ENCODE measurements at places on chromosomes 13 and 19.

DNA sequence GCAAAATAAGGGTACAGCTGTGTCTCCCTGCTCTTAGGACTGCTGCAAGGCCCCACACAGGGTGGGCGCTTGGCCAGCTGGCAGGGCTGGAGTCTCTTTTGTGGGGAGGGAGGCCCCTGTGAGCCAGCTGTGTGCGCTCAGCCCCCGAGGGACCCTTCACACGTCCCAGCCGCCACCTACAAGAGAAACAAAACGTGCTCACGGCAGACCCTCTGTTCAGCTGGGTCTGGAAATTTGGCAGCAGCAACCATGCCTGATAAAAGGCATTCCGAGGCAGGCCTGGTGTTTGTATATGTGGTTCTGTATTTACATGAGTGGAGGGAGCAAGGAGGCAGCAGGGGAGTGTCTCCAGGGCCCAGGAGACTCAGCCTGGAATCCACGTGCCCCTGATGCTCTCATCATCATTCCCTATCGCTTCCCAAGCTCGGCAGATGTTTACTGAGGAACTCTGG, 49.7 kb downstream of the CRTC1 start:
- DNase-seq = no peak

DNA sequence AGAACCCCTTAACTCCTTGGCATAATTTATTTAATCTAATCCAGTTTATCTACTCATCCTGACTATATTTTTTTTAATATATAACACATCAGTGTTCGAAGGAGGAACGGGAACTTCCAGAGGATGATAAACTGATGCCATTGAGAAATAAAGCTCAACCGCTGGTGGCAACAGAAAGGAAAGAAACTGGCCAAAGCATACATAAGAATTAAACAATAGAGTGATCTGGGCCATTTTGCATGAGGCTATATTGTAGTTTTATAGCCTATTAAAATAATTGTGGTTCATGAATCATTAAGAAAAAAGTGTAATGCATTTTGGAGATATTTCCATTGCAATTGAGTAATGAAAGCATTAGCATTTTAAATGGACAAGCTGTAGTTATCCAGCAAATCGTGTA, 94.2 kb downstream of the FRY start:
- DNase-seq = no peak

GRCh38 chr13:99614465-99614885, 113.2 kb downstream of the TM9SF2 start:
- peak; percentile 43 for DNase-seq

DNA sequence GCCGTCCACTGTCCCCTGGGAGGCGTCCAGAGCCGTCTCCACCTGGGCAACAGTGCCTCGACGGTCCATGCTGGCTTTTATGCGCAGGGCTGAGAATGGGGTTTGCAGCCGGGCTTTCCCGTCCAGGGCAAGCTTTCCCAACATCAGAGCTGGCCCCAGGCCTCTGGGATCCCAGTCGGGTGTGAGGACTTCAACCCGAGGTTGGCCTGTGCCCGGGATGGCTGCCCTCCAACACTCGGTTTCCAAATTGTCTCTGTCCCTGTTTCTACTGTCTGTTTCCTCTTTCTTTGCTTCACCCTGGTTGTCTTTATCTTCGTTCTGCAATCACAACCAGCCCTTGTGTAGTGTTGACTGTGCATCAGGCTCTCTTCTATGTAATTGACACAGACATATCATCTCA, at the start of gene IFNL4:
Gene IFNL4 (minus strand): TSS at position 51 of the 400 bp plus-strand sequence.
- no peak for DNase-seq

DNA sequence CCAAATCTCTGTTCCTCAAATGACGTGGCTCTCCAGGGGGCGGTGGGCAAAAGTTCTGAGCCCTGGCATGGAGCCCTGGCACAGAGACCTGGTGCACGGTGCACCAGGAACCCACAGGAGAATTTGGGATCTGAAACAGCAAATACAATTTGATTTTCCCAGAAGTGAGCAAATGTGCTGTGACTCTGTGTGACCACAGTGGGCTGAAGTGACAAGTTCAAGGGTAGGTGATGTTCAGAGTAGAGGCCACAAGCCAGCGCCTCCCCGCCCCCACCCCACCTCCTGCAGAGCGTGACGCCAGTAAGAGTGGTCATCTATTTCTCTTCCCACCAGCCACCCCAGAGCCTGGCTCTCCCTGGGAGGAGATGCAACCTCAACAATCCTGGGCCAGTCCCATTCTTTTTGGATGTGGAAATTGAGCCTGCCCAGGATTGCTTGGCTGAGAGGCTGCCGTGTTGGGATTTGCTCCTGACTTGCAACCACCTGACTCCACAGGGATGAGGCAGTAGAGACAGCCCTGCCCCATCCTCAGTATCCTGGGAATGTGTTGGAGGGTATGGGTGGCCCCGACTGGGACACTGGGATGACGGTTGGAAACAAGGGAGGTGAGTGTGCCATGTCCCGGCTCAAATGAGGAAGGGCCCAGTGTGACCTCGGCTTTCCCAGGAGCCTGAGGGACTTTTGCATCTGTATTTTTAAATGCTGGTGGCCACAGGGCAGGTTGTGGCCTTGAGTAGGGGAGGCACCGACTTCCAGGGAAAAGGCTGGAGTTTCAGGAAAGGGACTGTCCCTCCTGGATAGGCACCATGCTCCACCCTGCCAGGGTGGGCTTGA, 11.1 kb upstream of the BCL3 start:
- no peak for DNase-seq

DNA sequence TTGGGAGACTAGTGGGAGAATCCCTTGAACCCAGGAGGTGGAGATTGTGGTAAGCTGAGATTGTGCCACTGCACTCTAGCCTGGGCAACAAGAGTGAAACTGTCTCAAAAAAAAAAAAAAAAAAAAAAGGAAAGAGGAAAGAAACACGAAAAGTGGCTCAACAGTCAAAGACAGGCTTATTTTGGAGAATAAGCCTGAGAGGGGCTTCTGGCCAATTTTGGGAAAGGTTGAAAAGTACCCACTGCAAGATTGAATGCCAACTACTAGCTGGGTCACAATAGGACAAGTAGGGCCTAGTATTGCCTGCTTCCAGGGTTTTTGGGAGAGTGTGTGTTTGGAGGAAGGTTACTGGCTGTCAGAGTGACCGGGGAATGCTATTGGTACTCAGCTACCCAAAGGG, 17.2 kb downstream of the FBXO17 start:
- DNase-seq = no peak

DNA sequence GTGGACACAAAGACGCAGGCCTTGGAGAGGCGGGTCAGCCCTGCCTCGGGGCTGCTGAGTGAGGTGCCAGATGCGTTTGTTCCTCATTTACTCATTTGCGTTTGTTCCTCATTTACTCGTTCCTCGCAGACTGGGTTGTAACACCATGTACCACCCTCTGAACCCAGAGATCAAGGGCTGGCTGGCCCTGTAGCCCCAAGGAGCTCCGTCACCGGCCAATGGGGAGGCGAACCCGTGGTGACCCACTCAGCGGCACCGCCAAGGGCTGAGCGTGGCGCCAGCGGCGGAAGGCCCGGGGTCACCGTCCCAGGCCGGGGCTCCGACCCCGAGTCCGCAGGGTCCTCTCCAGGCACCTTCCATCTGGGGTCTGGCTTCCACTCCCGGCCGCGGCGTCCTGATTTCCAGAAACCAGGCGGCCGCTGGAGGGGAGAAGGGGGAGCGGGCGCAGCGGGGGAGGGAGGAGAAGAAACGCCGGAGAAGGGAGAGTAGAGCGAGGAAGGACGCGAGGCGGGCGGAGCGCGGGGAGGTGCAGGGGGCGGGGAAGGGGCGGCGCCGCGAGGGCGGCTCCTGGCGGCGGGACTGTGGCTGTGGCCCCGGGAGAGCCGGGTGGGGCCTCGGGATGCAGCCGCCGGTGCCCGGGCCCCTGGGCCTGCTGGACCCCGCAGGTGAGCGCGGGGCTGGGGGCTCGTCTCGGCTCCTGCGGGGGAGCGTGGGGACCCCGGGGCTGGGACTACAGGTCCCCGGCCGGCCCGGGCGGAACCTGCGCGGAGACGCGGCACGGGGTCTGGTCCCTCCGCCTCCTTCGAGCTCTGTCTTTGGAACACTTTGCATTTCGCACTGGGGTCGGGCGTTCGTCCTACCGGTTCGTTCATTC, at the start of gene TMEM255B:
Gene TMEM255B (plus strand): TSS at position 576 of the 874 bp plus-strand sequence. CDS start 44 bp downstream, at position 620.
- DNase-seq = peak; percentile 69

DNA sequence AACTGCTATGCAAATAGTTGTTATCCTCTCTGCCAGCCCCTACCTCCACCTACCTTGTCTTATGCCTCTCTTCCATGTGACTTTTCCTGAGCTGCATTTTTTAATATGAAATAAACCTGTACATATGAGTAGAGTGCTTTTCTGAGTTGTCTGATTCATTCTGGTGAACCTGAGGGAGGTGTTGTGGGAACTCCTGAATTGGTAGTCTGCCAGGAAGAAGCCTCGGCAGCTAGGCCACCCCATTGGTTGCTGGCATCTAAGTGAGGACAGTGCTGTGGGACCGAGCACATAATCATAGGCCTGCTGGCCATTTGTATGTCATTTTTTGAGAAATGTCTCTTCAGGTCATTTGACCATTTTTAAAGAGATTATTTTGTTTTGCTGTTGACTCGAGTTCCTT, 1146.8 kb downstream of the UQCRFS1 start:
- no peak for DNase-seq

DNA sequence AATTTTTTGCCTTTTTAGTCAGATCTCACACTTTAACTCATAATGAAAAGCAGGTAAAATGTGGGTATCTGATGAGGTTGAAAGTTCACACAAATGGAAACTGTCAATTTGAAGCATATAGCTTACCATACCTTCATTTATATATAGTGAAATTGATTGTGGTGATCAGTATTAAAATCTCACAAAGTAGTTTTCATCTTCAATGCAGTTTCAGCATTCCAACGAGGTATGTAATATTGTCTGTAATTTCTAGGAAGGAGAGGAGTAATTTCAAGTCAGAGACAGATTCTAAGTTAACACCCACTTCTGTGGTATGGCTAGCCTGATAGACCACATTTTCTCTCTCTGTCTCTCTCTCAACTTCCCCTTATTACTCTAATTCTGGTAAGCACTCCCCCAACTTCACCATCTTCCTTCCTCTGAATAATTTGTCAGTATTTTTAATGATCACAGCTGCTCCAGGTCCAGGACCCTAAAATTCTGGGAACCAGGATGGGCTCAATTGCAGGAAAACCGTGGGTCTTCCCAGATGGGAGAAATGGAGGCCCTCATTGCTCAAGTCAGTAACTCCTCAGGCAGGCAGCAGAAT, 455.7 kb downstream of the FGF9 start:
- no peak for DNase-seq

- no peak for DNase-seq
These were observed 6.6 kb downstream of the SSBP4 start for GRCh38 chr19:18425515-18426415.

- no peak for DNase-seq
These were observed 11.0 kb upstream of the ZNF492 start for GRCh38 chr19:22622901-22623840.

- no peak for DNase-seq
These were observed 5.7 kb upstream of the ZNF792 start for GRCh38 chr19:34969721-34970120.

GRCh38 chr13:112526146-112526853, 61.7 kb downstream of the TUBGCP3 start:
- DNase-seq = no peak

DNA sequence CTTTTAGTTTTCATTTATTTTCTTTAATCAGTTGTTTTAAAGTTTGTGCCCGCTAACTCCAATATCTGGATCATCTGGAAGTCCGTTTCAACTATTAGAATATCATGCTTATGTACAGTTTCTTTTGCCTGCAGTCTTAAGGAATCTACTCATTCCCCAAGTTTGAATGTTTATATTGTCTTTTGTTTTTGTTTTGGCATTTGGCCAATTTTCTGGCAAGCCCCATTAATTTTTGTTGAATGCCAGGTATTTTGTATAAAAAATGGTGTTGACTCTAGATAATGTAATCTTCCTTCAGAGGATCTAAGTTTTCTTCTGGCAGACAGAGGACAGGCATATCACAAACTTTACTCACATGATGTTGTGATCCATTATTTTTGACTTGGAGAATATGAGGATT, 11.1 kb upstream of the ZNF235 start:
- no peak for DNase-seq

- no peak for DNase-seq
These were observed at the start of gene MBOAT7 for GRCh38 chr19:54189145-54189734. Gene MBOAT7, minus strand, starts transcription at chr19:54189580. Its CDS starts 1,072 bp downstream, at chr19:54188508.

DNA sequence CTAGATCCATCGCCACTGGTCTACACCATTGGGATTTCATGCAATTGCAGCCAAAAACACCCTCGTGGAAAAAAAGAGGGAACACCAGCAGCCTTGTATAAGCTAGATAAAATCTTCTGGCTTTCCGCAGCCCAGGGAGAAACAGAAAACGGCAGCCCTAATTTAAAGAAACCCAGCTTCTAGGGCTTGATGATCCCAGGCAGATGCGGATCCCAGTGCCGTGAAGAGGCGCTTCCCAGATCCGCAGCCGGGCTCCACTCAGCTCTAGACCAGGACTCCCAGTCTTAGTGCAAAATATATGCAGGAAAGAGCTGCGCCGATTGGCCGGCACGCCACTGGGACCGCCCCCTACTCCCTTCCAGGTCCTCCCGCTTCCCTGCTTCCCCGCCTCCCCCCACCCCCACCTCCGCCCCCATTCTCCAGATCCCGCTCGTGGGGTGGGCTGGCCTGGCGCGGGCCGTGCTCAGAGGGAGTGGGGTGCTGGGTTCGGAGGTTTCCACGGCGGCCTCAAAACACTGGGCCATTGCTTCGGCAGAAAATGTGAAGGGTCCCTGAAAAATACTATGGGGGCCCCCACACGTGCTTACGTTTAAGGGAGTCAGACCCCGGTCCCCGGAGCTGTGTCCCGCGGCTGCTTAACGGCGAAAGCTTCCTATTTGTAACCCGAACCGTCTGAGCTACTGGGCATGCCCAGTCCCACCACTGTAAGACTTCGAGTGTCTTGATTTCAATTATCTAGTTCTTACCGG, 63.1 kb downstream of the SERP2 start:
- peak; percentile 41 for DNase-seq

- no peak for DNase-seq
These were observed 27.5 kb downstream of the TGDS start for GRCh38 chr13:94568443-94568842.

DNA sequence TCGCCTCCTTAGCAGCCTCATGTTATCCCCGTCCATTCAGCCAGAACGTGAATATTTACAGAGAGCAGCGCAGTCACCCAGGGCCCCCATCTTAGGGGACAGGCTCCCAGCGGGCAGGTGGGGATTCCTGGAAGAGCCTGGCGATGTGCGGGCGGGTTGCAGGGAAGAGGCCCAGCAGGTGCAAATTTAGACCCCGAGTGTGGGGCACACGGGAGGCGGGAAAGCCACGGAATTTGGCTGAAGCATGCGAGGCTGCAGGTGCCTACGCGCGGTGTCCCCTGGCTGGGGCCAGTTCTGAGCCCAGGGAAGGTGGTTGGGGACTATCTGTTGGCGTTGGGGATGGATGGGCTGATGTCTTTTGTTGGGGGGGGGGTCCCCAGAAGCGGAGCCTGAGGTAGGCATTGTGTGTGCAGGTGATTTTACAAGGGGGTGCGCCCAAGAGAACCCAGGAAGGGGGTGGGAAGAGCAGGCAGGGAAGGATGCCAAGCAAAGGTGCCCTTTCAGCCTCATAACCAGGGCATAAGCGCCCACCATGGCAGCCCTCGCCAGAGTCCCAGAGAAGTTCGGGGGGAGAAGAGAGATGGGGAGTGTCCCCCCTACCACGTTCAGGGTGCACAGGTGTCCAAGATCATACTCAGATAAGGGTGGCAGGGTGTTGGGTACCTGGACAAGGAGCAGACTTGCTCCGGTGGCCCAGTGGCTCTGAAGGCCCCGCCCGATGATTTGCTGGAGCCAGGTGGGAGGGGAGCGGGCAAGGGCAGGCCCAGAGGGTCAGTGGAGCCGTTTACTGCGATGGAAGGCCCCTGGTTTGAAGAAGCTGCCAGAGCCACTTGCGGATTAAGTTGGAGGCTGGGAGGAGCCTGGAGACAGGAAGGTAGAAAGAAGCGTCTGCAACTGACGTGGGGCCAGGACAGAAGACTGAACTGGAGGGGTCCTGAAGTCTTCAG, 1.2 kb downstream of the TPGS1 start:
- no peak for DNase-seq

- no peak for DNase-seq
These were observed 14.1 kb downstream of the IZUMO4 start for GRCh38 chr19:2110822-2111221.
